ENCODE measurements at places on chromosomes 13 and 19.
A peak's percentile ranks its signal among the peaks of the same experiment; 100 is the strongest.

DNA sequence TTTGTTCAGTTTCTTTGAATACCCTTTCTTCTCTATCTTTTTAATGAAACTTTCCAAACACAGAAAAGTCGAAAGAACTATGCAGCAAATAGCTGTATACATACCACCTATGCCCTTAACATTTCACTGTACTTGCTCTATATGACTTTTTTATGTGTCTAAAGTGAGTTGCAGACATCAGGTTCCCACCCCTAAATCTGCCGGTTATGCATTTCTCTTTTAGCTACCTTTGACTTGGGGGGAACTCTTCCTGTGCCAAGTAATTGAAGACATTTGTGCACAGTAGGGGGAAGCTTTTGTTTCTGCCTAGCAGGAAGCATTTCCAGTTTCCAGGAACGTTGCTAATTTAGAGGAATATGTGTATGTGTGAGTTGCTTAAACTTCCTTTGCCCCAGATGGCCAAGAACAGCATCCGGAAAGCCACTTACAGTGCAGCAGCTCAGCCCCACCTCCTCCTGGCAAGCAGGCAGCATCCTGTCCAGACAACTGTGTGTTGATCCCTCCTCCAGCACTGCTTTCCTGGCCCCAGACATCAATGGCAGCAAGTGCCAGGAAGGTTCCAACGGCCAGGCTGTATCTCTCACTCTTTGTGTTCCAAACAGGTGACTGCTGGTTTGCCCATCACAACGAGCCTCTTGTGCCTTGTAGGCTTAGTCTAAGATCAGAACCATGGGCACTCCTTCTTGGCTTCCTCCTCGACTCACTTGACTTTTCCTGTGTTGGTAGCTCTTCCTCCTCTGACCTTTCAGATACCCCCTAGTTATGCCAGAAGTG is 14.7 kb upstream of the GRAMD1A start:
- no peak for DNase-seq

- peak; percentile 68 for DNase-seq
Measured at GRCh38 chr19:45125975-45126493, 33.1 kb downstream of the PPP1R37 start.

DNA sequence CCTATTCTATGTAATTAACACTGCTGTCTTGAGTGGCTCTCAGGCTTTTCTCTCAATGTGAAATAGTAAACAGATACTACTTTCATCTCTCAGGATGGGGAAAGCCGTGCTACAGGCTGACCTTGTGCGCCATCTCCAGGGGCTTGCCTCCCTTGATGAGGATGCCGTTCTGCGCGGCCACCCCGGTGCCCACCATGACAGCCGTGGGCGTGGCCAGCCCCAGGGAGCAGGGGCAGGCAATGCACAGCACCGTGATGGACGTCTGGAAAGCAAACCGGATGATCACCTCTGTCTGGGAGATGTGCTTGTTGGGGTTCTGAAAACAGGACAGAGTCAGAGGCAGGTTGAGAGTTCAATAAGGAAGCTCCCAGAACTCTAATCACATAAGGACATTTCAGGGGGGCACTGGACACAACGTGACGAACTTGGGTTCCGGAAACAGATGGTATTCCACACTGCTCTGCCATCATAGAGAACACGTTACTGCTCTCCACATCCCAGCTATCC is 65.0 kb downstream of the ATP7B start:
- DNase-seq: no peak

DNA sequence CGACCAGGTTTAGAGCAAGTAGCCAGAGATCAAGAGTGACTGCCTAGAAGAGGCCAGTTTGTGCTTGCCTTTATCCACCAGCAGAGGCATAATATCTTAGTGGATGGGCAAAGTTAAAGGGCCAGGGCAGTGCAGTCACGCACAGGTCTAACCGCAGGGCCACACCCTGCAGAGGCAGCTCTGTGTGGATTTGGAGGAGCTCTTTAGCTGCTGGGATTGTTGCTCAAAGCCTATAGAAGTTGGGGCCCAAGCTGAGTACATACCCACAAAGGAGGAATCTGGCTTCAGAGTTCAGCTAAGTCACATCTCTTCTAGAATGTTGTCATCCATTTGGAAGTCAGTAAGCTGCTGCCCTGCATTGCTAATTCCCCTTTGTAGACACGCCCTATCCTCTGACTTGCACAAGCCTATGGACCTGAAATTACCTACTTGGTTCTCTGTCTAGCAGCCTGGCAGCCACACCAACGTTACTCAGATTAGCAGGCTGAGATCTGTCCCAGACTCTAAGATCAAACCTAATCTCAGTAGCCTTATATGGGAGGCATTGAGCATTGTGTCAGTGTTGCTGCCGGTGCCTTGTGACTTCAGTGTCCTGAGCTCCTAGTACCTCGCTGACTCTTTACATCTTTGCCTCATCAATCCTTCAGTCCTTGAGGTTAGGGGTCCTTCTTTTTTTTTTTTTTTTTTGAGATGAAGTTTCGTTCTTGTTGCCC is 102.9 kb upstream of the STARD13 start:
- DNase-seq: no peak

DNA sequence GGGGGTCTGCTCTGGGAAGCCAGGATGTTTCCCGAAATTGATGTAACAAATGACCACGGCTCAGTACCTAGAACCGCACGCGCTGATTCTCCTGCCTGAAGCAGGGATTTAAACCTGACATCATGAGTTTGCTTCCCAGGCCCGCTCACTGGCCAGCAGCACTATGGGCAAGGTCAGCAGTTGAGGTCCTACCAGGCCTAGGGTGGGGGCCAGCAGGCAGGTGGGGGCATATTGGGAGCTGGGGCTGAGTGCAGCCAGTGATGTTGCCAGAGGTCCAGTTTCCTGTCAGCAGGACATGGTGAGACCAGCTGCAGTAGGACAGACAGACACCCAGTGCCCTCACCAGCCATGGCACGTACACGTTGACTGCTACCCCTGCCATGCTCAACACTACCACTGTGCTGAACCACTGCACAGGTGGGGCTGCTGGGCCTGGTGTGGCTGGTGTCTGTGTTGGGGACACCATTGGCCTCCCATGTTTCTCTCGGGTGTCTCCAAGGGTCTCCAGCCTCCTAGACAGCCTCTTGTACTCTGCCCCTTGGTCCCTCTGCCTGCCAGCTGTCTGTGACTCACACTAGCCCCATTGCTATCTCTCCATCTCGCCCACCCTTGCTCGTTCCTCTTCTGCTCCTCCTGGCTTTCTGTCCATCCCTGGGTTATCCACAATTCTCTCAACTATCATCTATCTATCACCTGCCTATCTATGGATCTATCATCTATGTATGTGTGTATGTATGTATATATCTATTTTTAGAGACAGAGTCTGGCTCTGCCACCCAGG is 1.1 kb upstream of the C19orf85 start:
- DNase-seq: no peak

- no peak for DNase-seq
Measured at GRCh38 chr19:41977916-41978315, 16.1 kb downstream of the ATP1A3 start.

GRCh38 chr13:74596691-74597090 is 462.5 kb upstream of the KLF12 start:
- DNase-seq: no peak

GRCh38 chr19:52296773-52297600 is at the start of gene ZNF480:
Gene ZNF480, plus strand, starts transcription at chr19:52297169. Its CDS starts 3,244 bp downstream, at chr19:52300413.
- DNase-seq: peak; percentile 59

DNA sequence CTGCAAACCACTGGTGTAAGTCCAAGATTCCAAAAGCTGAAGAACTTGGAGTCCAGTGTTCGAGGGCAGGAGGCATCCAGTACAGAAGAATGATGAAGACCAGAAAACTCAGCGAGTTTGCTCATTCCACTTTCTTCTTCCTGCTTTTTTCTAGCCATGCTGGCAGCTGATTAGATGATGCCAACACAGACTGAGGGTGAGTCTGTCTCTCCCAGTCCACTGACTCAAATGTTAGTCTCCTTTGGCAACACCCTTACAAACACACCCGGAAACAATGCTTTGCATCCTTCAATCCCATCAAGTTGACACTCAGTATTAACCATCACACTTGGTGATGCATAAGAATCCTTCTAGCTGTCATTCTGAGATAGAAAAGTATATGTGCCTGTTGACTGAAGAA is 1504.6 kb downstream of the EFNB2 start:
- no peak for DNase-seq

DNA sequence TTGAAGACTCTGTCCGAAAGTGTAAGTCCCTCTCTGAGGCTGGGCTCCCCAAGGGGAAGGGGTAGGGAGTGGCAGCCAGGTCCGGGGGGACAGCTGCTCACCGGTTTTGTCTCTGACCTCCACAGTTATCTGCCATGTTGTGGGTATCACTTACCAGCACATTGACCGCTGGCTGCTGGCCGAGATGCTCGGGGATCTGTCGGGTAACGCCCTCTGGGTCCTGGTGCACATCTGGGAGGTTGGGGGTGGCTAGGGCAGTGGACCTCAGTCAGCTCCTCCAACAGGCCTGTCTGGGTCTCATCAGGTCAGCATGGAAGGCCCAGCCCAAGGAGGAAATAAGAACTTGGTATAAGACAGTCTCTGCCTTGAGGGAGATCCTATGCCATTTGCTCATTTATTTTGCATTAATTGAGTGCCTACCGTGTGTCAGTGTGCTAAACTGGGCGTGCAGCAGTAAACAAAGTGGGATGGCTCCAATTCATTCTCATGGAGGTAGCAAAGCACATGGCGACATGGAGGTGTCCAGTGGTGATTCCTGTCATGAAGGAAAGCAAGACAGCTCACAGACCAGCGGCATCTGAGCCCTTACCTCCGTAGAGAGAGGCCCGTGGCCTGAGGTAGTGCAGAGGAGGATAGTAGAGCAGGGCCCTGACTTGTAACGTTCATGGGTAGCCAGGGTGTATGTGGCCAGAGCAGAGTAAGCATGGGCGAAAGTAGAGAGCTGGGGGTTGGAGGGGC is 13.7 kb downstream of the EIF3K start:
- no peak for DNase-seq

- no peak for DNase-seq
Measured at GRCh38 chr19:37899966-37900365, 6.4 kb downstream of the WDR87 start.

- DNase-seq: no peak
Measured at GRCh38 chr13:59747529-59747928, 416.2 kb downstream of the DIAPH3 start.

- no peak for DNase-seq
Measured at GRCh38 chr19:7905859-7906258, 2.2 kb downstream of the MAP2K7 start.

DNA sequence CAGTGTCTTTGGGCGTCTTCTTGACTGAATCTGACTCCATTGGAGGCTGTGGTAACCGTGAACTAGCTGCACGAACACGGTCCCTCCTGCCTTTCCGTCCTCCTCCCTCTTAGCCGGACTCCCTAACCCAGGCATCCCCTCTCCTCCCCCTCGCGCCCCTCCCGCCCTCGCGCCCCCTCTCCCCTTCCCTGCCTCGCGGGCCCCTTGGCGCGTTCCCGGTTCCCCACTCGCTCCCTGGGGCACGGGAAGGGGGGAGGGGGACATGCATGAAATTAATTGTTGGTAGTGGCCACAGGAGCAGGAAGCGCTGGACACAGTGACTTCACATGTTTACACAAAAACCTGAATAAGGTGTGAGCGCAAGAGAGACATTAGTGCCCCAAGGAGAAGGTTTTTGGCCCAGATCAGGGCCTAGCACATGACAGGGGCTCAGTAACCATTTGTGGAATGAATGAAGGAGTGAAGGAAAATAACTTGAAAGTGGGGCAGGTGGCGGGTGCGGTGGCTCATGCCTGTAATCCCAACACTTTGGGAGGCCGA is 279 bp downstream of the DMRTC2 start:
- no peak for DNase-seq

DNA sequence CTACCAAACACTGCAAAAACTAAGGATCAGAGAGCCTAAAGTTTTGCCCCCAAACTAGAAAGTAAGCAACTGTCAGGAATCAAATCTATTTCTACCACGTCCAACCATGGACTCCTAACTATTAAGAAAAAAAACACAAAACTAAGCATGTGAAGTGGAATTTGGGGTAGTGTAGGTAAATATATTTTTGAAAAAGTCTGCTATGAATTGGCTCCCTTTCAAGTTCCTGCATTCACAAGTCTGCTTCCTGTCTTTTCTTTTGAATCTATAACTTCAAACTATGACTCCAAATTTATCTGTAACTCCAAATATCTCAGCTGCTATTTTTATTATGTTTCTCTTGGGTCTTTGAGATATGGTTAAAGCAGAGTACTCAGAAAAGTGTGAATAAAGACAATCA is 47.0 kb downstream of the PCDH9 start:
- DNase-seq: no peak

GRCh38 chr19:5703819-5704818 is 14.0 kb downstream of the RPL36 start:
- no peak for DNase-seq

GRCh38 chr13:38202740-38203139 is 146.9 kb upstream of the UFM1 start:
- no peak for DNase-seq

- no peak for DNase-seq
Measured at GRCh38 chr19:38044267-38045111, 137.5 kb downstream of the SIPA1L3 start.

DNA sequence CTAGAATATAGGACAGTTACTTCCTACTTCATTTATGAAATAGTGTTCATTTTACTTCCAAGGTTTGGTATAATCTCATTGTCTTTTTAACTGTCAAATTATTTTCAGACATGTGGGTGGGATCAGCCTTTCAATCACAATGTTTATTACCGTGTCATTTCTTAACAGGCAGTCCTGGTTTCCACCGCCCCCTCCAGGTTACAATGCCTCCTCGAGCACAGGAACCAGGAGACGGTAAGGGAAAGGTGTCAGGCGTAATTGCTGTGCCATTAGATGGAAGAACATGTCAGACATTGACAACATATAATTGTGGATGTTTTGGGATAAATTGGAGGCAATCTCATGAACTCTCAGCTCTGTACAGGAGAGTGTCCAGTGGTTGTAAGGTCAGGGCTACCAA is 36.5 kb downstream of the SCEL start:
- DNase-seq: no peak

DNA sequence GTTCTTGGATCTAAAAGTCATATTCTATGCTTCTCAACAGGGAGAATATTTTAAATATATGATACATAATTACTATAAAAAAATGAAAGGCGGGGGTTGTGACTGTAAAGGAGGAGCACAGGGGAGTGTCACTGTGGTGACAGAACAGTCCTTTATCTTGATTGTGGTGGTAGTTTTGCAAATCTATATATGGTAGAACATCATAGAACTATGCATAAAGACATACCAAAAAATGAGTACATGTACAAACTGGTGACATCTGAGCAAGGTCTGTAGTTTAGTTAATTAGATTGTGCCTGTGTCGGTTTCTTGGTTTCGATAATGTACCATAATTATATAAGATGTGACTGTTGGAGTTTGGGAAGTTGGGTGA is 38.7 kb upstream of the GARRE1 start:
- DNase-seq: no peak

Measured in activated CD4-positive, alpha-beta T cell treated with anti-CD3 and anti-CD28 coated beads for 24 hours (primary cell).